ENCODE measurements at places on chromosomes 5 and 9. TPM values are rescaled to one million over a fixed set of nuclear protein-coding genes. Genes with fewer than 3 reads are reported as not detected.
A peak's percentile ranks its signal among the peaks of the same experiment; 100 is the strongest.

Gene PHF2
- 24.9 TPM for polyA plus RNA-seq

Gene NDUFS4
- 110 TPM for polyA plus RNA-seq

Gene HTR4
- polyA plus RNA-seq: 4.7 TPM

- no peak for DNase-seq
These were observed 16.1 kb downstream of the BASP1 start for GRCh38 chr5:17233488-17233887.

DNA sequence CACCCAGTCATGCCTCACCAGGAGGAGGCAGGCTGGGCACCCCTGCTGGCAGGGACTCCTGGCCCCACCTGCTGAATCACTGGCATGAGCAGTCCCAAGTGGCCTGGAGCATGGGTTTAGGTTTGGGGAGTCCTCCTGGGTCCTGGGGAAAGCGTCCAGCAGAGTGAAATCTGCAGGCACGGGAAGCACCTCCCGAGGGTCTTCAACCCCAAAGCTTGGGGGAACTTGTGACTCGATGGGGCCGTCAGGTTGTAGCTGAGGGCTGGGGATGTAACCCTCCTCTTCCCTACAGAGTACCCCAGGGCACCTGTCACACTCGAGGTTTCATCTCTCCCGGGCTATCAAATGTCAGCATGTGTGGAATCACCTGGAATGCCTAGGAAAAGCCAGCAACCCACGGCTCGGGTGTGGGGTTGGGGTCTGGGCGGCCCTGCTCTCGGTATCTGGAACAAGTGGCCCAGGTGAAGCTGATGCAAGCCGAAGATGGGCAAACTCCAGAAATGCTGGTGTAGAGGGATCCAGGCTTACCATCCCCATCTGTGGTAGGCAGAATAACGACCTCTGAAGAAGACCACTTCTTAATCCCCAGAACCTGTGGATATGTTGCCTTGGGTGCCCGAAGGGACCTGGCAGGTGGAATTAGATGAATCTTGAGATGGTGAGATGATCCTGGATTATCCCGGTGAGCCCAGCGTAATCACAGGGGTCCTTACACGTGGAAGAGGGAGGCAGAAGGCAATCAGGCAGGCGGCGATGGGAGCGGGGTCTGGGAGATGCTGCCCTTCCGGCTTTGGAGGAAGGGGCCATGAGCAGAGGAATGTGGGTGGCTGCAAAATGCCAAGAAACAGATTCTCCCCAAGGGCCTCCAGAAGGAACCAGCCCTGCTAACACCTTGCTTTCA lies 6.1 kb upstream of the RASGEF1C start:
- no peak for DNase-seq

Gene LOX
- polyA plus RNA-seq: 10.9 TPM

GRCh38 chr5:21007781-21008180 lies 1019.8 kb upstream of the CDH18 start:
- DNase-seq: no peak

DNA sequence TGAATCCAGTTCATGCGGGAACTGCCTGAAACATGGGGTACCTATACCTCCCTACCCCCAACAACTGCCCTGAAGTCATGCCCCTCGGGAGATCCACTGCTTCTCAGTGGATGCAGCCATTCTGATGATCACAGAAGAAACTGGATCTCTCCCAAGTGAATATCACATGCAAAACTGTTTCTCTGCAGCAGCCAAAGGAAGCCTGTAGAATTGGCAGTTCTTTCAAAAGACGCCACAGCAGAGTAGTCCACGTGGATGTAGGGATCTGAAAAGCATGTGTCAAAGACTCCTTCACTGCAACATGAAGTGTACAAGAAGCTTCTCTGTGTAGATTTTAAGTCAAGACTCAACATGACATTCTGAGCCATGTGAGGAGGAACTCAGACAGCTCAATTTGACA lies 286.7 kb downstream of the NR3C1 start:
- DNase-seq: no peak

- DNase-seq: no peak
These were observed 46.5 kb downstream of the SLC25A46 start for GRCh38 chr5:110785356-110785755.

- DNase-seq: no peak
These were observed 602.4 kb upstream of the CLINT1 start for GRCh38 chr5:158461240-158461854.

DNA sequence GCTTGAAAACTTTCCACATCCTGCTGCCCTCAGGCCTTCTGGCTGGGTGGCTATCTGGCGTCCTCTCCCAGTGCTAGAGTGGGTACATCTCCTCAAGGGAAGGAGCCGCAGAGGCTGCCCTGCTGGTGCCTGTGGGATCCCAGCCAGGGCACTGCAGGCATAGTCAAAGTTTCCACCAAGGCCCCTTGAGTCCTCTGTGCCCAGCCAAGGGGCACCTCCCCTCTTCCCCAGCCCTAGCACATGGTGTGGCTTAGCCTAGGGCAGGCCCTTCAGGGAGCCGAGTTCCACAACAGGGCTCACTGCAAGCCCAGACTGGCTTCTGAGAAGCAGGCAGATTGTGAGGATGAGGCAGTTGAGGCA lies 103.2 kb downstream of the RGS3 start:
- no peak for DNase-seq

- DNase-seq: no peak
These were observed 315.8 kb upstream of the PDE4D start for GRCh38 chr5:60209146-60209840.

GRCh38 chr9:3756071-3756470 lies 230.3 kb upstream of the RFX3 start:
- DNase-seq: no peak

DNA sequence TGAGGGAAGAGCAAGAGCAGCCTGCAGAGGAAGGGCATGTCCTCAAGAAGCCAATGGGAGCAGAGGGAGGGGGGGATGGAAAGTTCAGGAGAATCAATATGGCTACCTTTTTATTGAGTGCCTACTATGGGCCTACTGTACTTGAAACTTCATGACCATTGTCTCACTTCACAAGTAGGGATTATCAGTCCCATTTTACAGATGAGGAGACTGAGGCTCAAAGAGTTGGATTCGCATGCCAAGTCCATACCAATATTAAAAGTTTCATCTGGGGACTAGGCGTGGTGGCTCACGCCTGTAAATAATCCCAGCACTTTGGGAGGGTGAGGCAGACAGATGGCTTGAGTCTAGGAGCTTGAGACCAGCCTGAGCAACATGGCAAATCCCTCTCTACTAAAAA lies 40.0 kb downstream of the RFK start:
- no peak for DNase-seq

Gene BASP1
- polyA plus RNA-seq: 26.3 TPM

Gene RECK
- polyA plus RNA-seq: 9.1 TPM

GRCh38 chr9:107489144-107489673 lies 360 bp downstream of the KLF4 start:
- DNase-seq: peak; percentile 78

DNA sequence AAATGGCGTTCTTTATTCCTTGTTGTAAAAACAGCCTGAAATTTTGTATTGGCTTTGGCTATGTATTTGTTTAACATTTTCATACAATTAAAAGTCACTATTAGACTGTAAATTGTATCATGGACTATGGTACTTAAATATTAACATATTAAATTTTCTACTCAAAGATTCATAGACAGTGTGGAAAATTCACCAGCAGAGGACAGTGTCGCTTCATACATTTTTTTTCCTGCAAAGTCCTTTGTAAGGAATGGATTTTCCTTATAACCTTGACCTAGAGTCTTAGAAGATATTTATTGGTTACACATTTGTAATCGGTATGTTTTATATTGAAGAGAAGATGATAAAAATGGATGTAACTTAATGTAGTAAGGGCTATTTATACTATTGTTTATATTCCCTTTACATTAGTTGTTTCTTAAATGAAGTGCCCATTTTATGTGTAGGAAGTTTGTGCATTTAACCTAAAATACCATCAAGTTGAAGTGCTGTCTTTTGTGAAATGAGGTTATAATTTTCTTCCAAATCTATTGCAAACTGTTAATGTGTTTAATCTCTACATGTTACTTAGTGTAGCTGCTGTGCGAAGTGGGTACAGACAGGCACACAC lies 150.1 kb downstream of the KDM4C start:
- no peak for DNase-seq

Gene C9orf72
- 32.1 TPM for polyA plus RNA-seq

GRCh38 chr5:83364312-83365299 lies 106.9 kb upstream of the VCAN start:
- no peak for DNase-seq

- DNase-seq: no peak
These were observed 276.1 kb downstream of the ARRDC3 start for GRCh38 chr5:91106842-91107511.

- DNase-seq: peak; percentile 95
These were observed 910 bp downstream of the TRIM14 start for GRCh38 chr9:98117984-98118639.
